ENCODE measurements at places on chromosomes 7 and 10. TPM values are rescaled to one million over a fixed set of nuclear protein-coding genes. Genes with fewer than 3 reads are reported as not detected.

The KCND2 gene
- total RNA-seq = 5.0 TPM

The TRIM73 gene
- 0.94 TPM for total RNA-seq

The CCZ1 gene
- total RNA-seq = 29.6 TPM

The ITIH5 gene
- 0.17 TPM for total RNA-seq

The VWA2 gene
- total RNA-seq = 0.86 TPM
